OCI-M1 (cell line): ENCODE measurements at places on chromosomes 11 and 22.
A peak's percentile ranks its signal among the peaks of the same experiment; 100 is the strongest.

DNA sequence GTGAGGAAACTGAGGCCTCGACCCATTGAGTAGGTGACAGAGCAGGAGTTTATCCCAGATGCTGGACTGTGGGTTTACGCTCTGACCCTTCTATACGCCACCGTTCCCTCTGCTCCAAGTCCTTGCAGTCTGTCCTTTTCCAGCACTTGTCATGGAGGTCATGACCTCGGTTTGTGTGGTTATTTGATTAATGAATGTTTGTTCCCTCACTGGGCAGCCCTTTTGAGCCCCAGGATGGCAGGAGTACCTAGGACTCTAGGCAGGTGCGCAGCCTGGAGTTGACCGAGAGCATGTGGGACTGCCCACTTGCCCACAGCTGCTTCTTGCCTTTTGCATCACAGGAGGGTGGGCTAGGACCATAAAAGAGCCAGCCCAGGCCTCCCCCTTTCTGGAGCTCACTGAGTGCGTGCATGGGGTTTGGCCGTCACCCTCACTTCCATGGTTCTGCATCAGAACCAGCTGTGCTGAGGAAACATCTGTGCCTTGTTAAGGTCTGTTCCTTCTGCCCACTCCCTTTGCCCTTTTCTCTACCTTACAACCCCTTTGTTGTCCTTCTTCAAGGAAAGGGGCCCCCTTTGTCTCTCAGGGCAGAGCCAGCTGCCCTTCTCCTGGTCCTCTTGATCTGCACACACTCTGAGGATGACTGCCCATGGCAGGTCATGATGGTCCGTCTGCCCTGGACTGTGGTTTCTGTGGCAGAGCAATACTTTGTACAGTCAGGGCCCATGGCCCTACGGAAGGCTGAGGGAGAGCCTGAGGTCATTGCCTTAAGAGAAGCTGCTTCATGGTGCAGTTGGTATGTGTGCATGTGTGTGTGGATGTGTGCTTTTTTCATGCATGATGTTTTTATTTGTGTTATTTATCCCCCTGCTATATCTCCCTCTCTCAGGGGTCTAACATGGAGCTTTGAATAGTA is 38.2 kb downstream of the BMAL1 start:
- DNase-seq = no peak

- DNase-seq = no peak
These were observed 6.6 kb upstream of the SAC3D1 start for GRCh38 chr11:65034423-65034822.

DNA sequence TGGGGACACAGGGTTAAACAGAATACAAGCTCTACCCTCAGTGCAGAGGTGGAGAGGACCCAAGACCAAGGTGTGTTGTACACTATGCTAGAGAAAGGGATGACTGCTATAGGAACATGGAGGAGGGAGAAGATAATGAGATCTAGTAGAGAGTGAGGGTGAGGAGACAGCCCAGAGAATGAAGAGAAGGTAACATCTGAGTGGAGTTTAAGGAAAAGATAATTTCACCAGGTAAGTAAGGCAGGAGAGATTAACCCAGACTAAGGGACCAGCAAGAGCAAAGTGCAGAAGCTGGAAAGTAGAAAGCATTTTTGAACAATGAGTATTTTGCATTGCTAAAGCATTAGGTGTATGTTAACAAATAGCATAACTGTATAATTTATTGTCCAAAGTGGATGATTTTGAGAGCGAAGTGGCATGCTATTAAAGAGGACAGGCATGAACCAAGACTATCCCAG is 128.8 kb downstream of the RASSF10 start:
- DNase-seq = no peak

DNA sequence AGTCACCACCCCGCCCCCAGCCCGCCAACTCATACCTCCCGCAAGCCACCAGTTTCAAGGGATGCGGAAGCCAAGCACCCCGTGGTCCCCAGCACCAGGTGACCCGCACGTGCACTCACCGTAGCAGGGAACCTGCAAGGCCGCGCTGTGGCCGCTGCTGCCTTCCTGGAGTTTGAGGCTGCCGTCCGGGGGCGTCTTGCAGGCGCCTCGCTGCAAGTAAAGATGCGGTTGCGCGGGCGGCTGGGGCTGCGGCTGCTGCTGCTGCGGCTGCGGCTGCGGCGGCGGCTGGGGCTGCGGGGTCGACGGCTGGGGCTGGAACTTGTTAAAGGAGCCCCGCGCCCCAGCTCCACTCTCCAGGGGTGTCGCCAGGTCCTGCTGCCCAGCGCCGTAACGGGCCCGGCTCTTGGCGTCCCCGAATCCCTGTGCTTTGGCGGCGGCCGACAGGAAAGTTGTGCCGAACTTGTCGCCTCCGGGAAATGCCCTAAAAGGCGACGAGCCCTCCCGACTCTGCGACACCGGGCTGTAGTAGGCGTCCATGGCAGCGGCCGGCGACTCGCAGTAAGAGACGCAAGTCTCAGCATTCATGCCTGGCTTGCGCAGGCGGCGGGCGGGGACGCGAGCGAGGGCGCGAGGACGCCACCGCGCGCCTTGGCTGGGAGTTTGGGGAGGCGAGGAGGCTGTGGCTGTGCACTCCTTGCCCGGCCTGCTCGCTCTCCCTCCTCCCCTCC is at the start of gene ALX4:
ALX4 (minus strand) TSS at position 662 of the 728 bp plus-strand sequence; CDS start at position 585, 77 bp downstream.
- DNase-seq = no peak

- peak; percentile 77 for DNase-seq
These were observed 119.2 kb upstream of the C11orf87 start for GRCh38 chr11:109302591-109303334.

DNA sequence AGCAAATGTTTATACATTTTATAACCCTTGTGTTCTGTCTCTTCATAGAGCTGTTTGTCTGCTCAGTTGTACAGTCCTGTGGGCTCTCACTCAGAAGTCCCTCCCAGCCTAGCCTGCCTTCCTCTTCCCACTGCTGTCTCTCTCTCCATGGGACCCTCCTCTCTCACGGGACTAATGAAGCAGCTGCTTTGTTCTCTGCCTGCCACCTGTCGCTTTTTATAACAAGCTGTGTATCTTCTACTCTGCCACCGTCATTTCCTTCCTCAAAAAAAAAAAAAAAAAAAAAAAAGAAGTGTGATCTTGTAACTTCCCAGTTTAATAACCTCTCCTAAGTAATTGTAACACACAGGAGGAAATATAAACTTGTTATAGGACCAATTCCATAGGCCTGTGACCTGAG is 92.2 kb upstream of the ALKBH3 start:
- no peak for DNase-seq

DNA sequence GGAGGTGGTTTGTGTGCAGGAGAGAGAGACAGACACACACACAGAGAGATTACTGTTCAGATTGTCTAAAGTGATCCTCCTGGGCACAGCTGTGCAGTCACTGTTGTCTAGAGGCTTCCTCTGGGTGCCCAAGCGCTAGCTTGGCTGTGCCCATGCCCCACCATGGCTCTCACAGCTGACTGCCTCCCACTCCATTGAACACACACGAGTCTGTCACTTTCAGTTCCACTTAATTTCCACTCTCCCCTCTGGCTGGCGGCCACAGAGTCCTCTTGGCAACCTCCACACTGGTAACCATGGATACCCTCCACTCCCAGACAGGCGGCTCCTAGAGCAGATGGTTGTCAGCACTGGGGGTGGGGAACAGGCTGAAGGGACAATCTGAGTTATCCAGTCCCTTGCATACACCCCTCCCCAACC is 29.1 kb downstream of the MAP6 start:
- DNase-seq = peak; percentile 85

DNA sequence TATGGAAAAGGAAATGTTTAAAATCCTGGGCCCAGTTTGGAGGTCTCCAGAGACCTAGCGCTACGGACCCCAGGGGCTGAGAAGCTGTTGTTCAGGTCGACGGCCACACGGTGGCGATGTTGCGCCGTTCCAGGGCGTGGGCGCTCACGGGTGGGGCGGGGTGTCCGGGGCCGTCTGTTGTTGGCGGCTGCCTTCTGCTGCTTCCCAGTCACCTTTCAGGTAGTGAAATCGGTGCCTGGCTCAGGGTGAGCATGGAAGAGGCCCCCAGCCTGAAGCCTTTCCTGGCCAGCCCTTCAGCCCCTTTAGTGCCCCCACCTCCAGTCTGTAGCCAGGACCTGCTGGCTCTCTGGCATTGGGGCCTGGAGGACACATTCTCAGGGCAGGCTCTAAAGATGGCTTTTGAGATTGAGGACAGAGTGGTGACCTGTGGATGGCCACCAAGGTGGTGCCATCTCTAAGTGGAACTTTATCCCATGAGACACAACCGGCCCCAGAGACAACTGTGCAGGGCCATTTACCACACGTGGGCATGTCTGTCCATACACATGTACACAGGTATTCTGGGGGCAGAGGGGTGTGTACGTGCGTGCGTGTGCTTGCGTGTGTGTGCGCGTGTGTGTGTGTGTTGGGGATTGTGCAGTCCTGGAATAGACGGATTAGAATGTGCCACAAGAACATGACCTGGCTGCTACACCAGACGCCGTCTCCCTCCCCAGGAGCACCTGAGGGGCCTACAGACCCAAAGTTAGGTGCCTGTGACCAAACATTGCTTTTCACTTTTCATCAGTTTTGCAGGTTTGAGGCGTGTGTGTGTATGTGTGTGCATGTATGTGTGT is 53.8 kb downstream of the ST14 start:
- peak; percentile 88 for DNase-seq

DNA sequence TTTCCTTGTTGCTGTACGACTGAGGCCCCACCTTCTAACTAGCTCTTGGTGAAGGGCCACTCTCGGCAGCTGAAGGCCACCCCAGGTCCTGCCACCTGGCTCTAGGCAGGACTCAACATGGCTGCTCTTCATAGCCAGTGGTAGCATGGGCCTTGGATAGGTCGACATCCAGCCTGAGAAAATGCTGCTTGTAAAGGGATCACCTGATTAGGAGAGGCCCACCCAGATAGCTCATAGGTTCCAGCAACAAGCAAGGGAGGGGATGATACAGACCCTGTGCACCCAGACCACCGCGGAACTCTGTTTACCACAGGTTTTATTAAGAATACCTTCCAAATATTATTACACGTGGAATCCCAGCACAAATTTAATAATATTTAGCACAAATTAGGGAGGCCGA is 341.4 kb downstream of the BRD1 start:
- DNase-seq = no peak

GRCh38 chr22:19291218-19291579 is 320 bp downstream of the CLTCL1 start:
- DNase-seq = peak; percentile 26

GRCh38 chr11:5279471-5280090 is 9.8 kb upstream of the HBE1 start:
- peak; percentile 53 for DNase-seq
